ENCODE measurements at places on chromosomes 7 and 10.

DNA sequence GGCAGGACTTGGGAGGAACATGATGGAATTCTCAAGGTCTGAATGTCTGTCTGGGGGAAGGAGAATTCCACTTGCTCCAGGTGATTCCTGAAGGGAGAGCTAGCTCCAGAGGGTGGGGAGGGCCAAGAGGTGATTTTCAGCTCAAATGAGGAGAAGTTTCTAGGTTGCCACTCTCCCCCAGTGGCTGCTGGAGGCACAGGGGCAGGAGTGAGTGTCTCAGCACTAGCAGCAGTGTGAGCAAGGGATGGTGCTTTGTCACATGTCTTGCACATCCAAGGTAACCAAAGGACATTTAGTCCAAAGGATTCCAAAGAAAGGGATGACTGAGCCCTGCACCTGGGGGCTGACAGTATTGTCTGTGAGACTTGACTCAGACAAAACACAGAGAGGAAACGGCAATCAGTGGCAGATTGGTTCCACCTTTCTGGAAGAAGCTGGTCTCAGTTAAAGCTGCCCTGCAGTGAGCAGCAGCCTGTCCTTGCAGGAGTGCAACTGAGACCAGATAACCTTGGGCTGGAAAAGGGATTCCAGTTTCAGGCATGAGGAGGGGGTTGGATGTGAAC lies 51.2 kb upstream of the PCBD1 start:
- no peak for DNase-seq

GRCh38 chr7:114656466-114656865 lies 241.9 kb downstream of the FOXP2 start:
- DNase-seq, result no peak

DNA sequence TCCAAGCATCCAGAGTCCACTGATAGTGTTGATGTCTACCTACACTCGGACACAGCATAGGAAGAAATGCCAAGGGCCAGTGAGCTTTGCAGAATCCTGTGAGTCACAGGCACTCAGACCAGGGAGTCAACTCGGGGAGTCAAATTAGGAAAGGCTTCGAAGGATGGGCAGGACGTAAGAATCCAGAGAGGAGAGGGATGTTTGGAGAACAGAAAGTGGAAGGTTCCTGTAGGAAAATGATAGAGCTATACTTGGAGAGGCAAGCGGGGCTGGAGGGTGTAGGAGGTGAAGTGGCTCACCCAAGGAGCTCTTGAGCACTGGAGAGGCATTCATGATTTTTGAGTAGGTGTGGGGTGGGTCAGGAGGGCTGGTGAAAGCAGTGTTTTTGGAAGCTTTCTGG lies 3.0 kb downstream of the ZYX start:
- peak; percentile 39 for DNase-seq

GRCh38 chr10:52740913-52741675 lies 31.5 kb downstream of the MBL2 start:
- DNase-seq, result peak; percentile 37

DNA sequence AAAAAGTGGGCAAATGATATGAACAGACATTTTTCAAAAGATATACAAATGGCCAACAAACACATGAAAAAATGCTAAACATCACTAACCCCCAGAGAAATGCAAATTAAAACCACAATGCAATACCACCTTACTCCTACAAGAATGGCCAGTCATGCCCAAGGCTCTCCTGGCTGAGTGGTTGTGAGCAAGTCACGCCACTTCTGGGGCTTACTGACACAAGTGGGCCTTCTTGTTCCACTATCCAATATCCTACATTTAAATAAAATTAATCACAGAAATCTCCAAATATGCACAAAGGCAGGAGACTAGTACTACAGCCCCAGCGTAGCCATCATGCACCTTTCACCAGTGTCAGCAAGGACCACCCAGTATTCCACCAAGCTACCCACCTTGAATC lies 181.9 kb downstream of the TNS3 start:
- no peak for DNase-seq

DNA sequence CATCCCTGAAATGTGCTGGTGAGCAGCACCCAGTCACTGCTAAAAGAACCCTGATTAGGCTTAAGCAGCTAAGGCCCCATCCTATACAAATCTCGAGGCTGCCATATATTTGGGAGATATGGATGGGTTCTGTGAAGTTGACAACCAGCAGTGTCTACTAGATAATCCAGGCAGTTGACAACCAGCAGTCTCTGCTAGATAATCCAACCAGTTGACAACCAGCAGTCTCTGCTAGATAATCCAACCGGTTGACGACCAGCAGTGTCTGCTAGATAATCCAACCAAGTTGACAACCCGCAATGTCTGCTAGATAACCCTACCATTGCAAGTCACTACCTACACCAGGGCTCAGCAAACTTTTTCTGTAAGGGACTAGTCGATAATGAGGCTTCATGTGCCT lies 58.3 kb upstream of the KDM7A start:
- no peak for DNase-seq

GRCh38 chr10:123227706-123228105 lies 73.5 kb downstream of the BUB3 start:
- DNase-seq, result no peak

GRCh38 chr7:122884186-122884585 lies 2.1 kb downstream of the CADPS2 start:
- DNase-seq, result no peak

DNA sequence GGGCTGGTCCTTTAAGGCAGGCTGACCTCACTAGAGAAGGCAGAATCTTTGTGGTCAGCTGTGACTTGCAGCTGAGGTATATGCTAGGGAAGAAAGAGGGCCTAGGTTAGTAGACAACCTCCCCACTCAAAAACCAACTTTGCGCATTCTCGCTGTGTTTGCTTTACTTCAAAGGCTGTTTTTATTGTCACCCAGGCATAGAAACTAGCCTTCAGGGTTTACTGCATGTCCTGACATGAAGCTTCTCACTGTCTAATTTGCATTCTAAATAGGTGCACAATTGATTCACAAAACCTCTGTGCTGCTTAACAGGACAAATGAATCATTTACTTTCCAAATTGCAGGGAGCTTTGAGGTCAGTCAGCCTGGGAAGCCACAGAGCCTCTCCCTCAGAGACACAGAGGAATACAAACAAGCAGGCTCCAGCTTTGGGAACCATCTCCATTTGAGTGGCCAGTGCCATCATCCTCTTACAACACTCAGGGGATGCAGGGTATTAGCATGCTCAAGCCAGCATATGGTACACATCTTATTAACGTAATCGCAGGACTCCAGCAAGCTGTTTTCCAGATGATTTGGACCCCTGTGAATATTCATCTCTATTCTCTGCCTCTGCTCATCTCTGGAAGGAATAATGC lies 596.4 kb upstream of the GHITM start:
- DNase-seq, result peak; percentile 74

GRCh38 chr10:69220041-69220451 lies at the start of gene HKDC1:
Gene HKDC1, plus strand, starts transcription at chr10:69220332. Its CDS starts 104 bp downstream, at chr10:69220436.
- peak; percentile 45 for DNase-seq

- peak; percentile 79 for DNase-seq
Observed at GRCh38 chr10:99993701-99994689, 15.8 kb downstream of the DNMBP start.

- peak; percentile 72 for DNase-seq
Observed at GRCh38 chr10:30454744-30455510, 20.9 kb downstream of the MAP3K8 start.

DNA sequence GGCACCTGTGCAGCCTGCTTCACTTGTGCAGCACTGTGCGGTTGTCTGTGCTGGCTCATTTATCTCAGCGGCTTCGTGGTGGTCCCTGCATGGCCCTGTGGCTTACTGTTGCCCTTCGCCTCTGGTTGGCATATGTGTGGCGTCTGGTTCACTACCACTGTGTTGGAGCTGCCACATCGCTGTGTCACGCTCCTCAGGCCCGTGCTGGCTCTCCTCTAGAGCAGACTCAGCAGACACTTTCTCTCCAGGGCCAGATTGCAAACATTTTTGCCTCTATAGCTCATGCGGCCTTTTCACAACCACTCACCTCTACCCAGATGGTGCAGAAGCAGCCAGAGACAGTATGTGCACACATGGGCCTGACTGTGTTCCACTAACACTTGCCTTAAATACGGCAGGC lies 37.9 kb downstream of the PPP2R2D start:
- DNase-seq, result no peak

DNA sequence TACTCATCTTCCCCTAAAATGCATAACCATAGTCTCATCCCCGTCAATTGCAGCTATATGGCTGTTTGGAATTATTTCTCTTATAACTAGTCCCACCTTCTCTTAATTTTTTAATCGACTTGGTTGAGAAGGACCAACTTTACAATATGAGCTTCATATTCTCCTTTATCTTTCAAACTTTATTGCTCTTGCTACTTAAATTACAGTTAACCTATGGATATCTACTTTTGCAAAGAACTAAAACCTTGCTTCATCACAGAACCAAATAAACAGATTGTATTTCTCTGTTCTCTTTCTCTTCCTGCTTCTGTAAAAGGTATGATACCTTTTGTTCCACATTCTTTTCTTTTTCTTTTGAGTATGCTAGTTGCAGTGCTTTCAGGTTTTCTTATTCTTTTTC lies 6.1 kb downstream of the CREM start:
- no peak for DNase-seq

- DNase-seq, result no peak
Observed at GRCh38 chr7:150745086-150745485, 7.9 kb downstream of the GIMAP5 start.

DNA sequence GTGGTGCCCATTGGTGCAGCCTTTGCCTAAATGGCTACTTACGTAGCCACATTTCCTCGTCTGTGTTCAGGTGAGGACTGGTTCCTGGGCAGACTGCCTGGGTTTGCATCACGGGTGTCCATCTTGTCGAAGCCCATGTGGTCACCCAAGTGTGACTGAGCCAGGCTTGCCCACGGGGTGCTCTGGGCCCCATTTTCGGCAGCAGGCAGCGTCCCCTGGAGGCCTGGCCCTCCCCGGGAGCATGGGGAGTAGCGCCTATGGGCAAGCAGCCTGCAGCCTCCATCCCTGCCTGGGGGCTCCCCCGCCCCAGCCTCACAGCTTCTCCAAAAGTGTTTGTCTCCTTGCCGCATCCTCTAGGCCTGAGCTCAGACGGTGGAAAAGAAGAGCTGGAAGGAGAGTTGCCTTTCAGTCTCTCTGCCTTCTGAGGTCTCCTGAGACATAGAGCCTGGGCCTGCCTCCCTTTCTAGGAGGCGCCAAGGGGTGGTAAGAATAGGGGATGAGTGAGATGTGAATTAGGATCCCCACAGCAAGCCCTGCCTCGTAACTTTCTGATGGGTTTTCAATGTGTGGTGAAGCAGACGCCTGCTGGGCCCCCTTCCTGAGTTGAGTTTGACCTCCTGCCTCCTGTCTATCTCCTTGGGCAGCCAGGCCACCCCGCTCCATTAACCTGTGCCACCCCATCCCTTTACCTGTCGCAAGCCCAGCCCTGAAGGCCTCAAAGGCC lies 42.7 kb downstream of the HTRA1 start:
- DNase-seq, result no peak

DNA sequence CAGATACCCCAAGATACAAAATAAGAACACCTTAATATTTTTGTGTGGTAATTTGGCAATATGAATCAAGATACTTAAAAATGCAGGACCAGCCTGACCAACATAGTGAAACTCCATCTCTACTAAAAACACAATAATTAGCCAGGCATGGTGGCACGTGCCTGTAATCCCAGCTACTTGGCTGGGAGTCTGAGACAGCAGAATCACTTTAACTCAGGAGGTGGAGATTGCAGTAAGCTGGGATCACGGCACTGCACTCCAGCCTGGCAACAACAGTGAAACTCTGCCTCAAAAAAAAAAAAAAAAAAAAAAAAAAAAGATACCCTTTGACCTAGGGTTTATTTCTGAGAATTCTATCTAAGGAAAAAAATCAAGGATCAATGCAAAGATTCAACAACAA lies 450.7 kb downstream of the SORCS1 start:
- no peak for DNase-seq

GRCh38 chr10:18043148-18044006 lies 91.7 kb downstream of the SLC39A12 start:
- DNase-seq, result no peak

- peak; percentile 23 for DNase-seq
Observed at GRCh38 chr10:30782537-30783461, 153.2 kb upstream of the LYZL2 start.

DNA sequence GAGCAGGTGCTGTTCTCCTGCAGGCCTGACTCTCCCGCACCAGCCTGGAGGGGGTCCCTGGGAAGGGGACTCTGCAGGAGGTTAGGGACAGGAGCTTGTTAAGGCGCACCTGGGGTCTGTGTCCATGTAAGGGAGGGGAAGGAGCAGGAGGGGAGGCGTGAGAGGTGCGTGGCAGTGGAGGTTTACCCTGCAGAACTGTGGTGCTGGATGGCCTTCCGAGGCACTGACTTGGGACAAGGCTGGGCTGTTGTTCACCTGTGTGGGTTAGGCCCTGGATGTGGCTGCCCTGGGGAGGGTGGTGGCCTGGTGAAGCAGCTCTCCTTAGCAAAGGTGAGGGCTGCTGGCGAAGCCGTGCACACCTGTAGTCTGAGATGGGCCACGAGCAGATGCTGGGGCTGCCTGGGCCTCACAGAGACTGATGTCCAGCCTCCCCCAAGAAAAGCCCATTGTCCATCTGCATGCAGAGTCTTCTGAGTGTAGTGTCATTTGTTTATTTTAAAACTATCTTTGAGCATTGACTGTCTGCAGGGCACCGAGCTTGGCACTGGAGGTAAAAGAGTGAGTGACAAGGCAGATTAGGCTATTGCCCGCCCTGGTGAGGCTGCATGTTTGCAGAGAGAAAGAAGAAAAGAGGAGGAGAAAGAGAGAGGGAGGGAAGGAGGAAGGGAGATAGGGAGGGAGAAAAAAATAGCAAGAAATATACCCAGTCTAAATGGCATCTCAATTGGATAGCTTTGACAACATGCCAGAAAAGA lies 225.3 kb downstream of the GLRX3 start:
- no peak for DNase-seq

GRCh38 chr7:136883046-136883445 lies 14.6 kb downstream of the CHRM2 start:
- DNase-seq, result peak; percentile 4

GRCh38 chr10:73645251-73645650 lies 4.0 kb upstream of the MYOZ1 start:
- no peak for DNase-seq

- no peak for DNase-seq
Observed at GRCh38 chr10:69088801-69089501, 1.0 kb downstream of the SRGN start.

DNA sequence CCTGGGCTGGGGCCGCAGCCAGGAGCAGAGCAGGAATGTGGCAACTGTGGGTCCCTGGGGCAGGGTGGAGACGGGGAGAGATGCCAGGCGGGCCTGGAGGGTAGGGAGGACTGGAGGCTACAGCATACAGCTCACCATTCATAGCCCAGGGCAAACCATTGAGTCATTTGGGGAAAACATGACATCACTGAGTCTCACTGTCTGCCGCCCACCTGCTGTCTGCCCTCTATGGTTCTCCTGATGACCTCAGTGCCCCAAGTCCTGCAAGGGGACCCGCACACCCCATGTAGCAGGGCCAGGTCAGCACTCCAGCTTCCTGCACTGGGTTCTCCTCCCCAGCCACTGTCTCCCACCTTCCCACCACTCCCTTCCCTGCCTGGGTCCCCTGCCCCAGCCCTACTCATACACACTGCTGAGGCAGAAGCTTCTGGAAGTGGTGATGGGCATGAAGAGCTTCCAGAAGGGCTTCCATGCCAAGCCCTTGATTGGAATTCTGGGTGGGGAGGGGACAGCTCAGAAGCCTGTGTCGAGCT lies 10.4 kb downstream of the CHST3 start:
- DNase-seq, result peak; percentile 65

GRCh38 chr10:106360870-106361269 lies 803.6 kb downstream of the SORCS1 start:
- peak; percentile 7 for DNase-seq

GRCh38 chr10:7475046-7475911 lies 64.4 kb upstream of the SFMBT2 start:
- DNase-seq, result peak; percentile 23

GRCh38 chr7:44394636-44395035 lies 69.2 kb upstream of the CAMK2B start:
- DNase-seq, result no peak
